ENCODE measurements at places on chromosomes 5 and 9. TPM values are rescaled to one million over a fixed set of nuclear protein-coding genes. Genes with fewer than 3 reads are reported as not detected.

DNA sequence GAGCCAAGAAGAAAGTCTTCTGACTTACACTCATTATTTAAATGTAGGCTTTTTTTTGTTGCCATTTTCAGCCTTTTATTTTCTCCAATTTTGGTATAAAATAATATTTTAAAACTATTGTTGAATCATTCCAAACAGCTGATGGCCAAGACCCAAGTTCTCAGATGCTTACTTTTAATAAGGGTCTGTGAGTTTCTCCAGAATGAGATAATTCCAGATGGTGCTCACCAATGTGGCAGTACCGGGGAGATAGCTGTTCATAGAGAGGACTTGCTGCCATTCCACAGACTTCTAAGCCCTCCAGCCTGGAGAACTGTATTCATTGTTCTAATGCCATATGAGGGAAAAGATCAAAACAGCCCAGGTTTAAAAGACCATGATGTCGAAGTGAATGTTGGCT, 5.3 kb upstream of the C1QTNF2 start:
- no peak for DNase-seq

Gene C5orf58
- total RNA-seq, result not detected

DNA sequence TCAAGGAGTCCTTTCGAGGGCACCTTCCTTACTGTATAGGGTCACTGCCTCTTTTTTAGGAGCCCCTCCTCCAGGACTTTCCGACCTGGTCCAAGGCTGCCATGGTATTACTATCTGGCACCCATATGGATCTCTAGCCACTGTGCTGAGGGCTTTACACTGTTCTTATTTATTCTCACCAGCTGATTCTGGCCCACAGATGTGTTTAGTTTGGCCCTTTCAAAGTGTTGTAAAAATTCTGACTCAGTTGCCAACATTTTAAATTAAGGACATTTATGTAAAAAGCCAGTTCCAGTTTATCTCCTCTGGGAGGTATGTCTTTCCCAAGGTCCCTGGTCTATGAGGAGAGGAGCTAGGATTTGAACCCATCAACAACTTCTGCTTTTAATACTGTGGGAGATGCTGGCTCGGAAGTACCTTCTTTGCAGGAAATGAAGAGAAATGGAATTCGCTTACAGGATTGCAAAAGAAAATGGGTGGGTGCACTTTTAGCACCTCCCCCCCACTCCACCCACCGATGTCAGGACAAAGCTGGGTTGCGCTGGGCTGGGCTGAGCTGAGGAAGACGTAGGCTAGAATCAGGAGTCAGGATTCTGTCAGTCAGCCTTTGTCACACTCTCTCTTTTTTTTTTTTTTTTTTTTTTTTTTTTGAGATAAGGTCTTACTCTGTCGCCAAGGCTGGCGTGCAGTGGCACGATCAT, 7.8 kb downstream of the JADE2 start:
- DNase-seq, result peak; percentile 49

- DNase-seq, result no peak
These were observed 15.1 kb downstream of the GRAMD2B start for GRCh38 chr5:126438267-126438666.

DNA sequence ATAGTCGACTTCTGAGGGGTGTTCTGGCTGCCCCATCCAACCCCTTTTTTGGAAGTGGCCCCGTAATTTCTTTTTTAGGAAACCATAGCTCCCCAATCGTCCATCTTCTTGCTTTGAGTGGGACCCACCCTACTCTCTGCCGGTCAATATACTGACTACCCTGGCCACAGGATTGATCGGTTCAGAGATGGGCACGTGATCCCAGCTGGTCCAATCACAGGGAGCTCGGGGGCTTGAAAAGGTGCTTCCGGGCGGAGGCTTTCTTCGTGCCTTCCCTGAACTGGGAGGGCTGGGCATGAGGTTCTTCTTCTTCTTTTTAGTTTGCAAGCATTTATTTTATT, 78.7 kb upstream of the SH3PXD2B start:
- no peak for DNase-seq

GRCh38 chr5:52853650-52854049, 65.9 kb downstream of the ITGA1 start:
- no peak for DNase-seq

Gene FRRS1L
- total RNA-seq, result 2.5 TPM

- DNase-seq, result no peak
These were observed 172.1 kb downstream of the NR3C1 start for GRCh38 chr5:143231416-143231815.

DNA sequence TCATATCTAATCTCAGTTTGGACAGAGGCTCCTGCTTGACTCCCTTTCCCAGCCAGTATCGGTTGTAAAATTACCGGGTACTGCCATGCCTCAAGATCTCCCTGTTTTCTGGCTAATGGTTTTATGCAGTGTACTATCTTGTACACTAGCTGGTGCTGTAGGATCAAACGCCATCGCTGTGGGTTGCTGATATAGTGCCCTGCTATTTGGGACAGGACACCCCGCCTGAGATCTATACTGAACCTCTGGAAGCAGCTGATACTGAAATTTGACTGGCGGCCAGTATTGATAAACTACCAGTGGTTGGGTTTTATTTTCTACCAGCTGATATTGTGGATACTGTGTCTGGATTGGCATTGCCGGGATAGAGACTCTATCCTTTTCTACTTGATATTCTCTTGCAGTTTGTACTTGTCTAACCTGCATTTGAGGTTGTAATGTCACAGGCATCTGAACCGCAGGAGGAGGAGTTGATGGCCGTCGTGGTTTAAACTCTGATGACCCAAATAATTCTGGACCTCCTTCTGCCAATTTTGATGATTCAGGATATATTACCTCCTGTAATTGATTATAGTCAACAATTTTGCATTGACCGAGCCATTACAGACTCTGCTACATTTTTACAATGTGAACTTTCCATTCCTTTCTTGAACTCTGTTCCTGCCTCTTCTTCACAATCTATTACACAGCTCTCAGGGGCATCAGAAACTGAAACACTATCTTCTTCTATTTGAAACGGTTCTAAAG, 112.5 kb upstream of the LARP1 start:
- no peak for DNase-seq

Gene SNAPC3
- 30.6 TPM for total RNA-seq

DNA sequence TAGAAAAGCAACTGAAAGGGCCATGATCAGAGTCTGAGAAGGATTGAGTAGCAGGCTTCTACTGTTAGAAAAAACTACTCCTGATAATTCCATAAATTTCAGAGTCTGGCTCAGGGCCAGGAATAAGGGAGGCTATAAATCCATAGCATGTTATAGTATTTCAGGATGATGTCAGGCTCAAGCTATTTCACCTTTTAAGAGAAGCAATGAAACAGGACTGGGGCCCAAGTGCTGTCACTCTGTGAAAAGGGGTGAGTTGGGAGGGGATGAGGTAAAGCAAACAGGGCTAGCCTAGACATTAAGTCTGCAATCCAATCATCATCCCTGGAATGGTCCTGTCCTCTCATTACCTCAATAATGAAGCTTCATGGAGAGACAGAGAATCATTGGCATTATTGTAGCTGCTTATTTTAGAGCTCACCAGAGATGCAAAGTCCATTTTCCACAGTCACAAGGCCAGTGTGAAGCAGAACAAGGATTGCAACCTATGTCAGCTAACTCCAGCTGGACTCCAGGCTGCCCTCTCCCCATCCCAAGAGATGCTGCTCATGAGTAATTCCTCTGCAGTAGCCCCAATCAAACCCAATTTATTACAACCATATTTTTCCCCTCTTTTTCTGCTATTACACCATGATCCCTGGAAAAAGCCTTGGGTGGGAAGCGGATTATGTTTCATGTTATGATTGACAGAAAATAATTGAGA, 56.0 kb downstream of the PAPPA start:
- DNase-seq, result no peak

GRCh38 chr9:92097997-92098482, 17.2 kb downstream of the SPTLC1 start:
- peak; percentile 82 for DNase-seq

GRCh38 chr5:38871058-38871605, 25.3 kb downstream of the OSMR start:
- no peak for DNase-seq

- no peak for DNase-seq
These were observed 14.6 kb downstream of the TMEM171 start for GRCh38 chr5:73135021-73135420.

DNA sequence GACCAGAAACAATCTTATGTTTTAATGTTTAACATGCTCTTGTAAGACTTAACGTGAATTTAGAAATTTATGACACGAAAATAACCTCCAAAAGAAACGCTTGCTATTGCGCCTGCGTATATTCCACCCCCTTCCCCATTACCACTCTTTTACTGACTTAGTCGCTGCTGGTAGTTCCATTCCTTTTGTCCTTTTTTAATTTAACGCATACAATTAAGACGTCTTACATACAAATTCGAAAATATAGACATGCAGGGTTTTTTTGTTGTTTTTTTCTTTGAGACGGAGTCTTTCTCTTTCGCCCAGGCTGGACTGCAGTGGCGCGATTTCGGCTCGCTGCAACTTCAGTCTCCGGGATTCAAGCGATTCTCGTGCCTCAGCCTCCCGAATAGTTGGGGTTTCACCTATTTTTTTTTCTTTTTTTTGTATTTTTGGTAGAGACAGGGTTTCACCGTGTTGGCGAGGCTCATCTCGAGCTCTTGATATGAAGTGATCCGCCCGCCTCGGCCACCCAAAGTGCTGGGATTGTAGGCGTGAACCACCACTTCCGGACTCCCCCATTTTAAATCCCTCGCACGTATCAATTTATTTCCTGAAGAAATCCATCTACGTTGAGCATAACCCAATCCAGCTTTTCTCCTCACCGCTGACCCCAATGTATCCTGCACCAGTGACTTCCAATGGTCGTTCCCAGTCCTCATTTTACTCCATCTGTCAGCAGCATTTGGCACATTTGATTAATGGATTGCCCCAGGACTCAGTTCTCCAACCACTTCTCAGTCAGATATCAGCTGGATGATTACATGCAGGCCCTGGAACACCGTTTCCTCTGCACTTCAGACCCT, 684 bp upstream of the MED7 start:
- DNase-seq, result no peak

Gene HTR1A
- total RNA-seq, result not detected

Gene PCDHGB2
- 13.1 TPM for total RNA-seq

Gene CNTLN
- 4.9 TPM for total RNA-seq

Gene TGFBI
- total RNA-seq, result 42.9 TPM

Gene PCDHGA1
- total RNA-seq, result 3.6 TPM

DNA sequence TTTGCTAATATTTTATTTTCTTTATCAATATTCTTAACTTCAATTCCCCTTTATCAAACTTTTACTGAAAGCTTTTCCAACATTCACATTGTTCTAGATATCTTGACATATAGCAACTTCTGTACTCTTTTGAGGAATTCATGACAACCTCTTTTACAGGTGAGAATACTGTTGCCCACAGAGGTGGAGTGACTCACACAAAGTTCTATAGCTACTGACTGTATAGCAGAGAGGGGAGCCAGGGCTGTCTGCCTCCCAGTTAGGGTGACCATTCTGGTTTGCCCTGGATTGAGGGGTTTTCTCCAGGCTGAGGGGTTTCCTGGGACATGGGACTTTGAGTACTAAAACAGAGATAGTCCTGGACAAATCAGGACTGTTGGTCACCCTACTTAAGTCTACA, 16.2 kb downstream of the SEC61B start:
- no peak for DNase-seq

GRCh38 chr5:163915481-163915961, 410.1 kb downstream of the MAT2B start:
- DNase-seq, result no peak

DNA sequence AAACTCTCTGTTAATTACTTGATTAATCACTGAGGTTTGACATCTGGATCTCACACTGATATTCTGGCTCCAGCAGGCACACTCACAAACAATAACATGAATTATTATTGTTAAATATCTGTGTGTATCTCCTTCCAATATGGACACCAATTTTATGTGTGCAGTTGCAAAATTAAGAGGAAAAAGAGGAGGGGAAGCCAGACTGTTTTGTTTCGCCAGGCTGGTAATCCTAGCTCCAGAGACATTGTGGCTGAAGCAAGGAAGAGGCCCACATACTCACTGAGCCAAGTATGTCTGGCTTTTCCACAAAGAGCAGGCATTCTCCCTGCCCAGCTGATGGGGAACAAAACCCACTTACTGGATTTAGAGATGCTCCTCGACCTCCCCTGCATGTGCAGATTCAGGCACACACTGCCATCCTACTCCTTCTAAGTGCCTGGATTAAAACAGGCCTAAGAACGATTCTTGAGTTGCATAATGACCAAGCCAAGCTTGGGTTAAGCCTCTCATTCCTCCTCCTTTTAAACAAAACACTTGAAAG, 181.9 kb downstream of the ESM1 start:
- DNase-seq, result no peak

DNA sequence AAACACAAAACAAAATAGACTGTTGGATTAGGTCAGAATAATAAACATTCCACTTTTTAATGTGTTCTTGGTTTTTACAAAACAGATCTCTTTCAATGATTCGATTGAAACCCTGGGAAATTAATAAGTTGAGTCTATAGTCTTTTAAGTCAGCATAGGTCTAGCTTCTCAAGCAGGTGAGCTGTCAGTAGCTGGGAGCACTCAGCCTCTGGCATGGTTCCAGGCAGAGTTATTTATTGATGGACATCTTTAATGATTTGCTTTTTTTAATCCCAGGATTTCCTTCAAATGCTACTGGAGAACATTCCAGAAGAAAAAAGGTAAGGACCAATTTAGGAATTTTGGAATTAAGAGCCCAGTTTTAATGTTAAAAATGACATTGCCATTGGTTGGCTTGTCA, 241.0 kb downstream of the AOPEP start:
- DNase-seq, result no peak

Gene FAM151B
- 1.2 TPM for total RNA-seq

DNA sequence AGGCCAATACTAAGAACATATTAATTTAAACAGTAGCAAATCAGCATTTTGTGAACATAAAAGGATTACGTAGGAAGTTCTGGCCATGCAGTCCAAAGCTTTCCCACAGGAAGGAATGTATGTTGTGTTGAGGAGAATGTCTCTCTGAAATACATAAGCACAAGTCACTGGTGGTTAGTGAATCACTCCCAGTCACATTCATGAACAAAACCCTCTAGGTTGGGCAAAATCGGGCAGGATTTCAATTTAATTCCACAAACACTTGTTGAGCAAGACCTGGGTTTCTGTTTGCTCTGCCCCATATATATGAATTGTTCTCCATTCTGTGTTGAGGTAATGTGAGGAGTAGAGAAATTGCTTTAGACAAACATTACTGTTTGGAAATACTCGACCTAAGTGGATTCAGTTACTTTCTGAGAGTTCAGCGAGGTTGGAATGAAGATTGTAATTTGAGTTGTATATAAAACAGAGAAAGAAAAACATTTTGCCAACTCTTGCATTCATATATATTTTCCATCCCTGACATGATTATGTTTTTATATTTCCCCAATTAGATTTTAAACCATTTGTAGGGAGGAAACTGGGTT, 127.6 kb upstream of the RPS23 start:
- no peak for DNase-seq

Gene BHMT2
- total RNA-seq, result 8.9 TPM

- DNase-seq, result no peak
These were observed 192.1 kb upstream of the RGMB start for GRCh38 chr5:98581112-98581997.

- no peak for DNase-seq
These were observed 12.6 kb upstream of the KIF27 start for GRCh38 chr9:83933790-83934189.
